ENCODE measurements at places on chromosomes 2 and 18.

DNA sequence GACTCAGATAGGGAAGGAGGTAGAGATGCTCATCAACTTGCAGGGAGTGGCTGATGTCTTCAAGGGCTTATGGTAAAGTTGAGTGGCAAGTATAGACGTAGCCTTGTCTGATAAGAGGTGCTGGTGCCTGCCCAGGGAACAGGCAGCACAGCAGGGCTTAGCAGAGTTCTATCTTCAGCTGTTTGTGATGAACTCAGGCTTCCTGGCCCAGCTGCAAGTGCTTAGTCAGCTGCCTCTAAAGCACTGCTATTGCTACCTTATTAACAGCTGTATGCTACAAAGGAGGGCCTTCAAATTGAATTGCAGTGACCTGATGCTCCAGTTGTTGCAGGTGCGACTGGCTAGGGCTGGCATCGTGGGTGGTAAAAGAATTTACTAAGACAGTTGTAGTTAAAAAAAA lies 82.1 kb downstream of the TSN start:
- no peak for DNase-seq

DNA sequence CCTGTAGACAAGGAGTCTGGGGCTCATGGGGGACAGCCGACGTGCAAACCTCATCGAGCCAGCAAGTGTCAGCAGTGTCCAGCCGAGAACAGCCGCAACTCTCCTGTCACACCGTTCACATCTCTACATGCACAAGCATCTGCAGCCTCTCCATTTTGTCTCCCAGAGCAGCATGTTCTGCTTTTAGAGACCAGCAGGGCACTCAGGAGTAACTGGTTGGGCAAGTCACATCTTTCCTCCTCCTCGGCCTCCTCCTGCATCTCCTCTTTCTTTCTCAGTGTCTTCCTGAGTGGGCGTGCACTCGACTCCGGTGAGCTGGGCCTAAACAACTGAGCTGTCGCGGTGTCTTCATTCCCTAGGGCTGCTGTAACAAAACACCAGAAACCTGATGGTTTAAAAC lies 249.9 kb downstream of the SH3BP4 start:
- DNase-seq, result no peak

DNA sequence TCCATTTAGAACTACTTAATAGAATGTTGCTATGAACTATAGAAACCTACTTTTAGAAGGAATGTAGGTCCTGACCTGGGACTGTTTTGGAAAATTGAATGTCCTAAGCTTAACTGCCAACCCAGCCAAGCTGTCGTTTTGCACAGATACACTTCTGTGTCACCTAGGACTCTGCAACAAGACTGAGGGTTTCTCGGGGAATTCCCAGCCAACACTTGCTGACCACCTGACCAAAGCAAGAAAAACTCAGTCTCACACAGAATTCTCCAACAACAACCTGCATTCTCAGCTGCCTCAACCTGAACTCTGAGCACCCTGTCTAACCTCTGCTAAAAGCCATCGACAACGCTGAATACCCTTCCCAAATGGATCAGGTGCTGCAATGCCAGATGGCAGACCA lies 128.2 kb downstream of the SS18 start:
- no peak for DNase-seq

DNA sequence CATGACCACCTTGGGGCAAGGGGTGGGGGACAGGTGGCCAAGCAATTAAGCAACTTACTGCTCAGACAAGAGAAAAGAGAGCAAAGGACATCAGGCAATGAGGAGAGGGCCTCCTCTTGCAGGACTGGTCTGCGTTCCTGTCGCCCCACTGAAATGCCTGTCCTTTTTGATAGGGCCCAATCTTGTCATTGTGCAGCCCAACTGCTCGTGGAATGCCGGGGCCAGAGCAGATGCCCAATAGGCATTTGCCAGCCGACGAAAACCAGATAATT lies 104.5 kb upstream of the SH3BP4 start:
- no peak for DNase-seq

DNA sequence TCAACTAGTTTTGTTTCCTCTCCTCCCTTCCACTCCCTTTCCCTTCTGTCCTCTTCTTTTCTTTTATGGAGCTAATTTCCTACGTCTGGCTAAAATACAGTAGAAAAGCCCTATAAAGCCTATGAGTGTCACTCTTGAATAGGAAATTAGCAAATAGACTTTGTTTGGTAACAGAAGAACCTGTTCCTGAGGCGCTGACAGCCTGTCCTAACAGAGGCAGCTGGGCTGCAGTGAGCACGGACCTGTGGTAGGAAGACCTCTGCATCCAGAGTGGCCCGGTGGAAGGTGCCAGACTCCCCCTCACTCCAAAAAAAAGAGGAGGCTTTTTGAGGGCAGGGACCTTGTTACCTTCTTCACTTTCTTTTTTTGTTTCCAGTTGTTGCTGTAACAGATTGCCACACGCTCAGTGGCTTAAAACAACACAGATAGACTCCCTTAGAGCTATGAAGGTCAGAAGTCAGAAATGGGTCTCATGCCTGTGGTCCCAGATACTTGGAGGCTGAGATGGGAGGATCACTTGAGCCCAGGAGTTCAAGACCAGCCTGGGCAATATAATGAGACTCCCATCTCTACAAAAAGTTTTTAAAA lies 81.2 kb upstream of the TXNDC2 start:
- DNase-seq, result no peak

DNA sequence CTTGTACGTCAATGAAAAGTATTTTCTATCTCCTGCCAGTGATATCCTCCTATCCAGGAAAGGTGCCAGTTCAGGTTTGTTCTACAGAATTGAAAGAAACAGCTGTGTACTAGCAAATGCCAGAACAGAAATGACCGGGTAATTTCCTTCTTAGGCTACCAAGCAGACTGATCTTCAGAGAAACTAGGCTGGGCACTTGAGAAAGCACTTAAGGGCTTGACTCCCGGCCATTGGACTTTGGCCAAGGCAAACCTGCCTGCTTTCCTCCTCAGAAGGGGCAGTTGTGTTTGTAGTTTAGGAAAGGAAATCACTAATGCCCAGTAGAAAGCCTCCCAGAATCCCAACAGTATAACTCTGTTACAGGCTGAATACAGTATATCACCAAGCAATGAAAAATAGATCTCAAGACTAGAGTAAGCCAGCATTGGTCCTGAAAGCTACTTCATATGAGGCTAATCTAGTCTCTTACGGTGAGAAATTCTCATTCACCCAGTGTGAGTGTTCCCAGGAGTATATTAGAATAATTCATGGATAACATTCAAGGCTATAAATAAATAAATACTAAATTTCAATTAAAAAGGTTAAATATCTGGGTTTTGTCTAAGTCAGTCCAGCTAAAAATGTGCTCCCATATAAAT lies 43.0 kb upstream of the COL5A2 start:
- no peak for DNase-seq

GRCh38 chr2:8522687-8523086 lies 159.2 kb upstream of the ID2 start:
- DNase-seq, result no peak

GRCh38 chr2:130852521-130853115 lies 15.9 kb downstream of the ARHGEF4 start:
- DNase-seq, result no peak

GRCh38 chr2:214019973-214020345 lies 390.9 kb upstream of the VWC2L start:
- no peak for DNase-seq

DNA sequence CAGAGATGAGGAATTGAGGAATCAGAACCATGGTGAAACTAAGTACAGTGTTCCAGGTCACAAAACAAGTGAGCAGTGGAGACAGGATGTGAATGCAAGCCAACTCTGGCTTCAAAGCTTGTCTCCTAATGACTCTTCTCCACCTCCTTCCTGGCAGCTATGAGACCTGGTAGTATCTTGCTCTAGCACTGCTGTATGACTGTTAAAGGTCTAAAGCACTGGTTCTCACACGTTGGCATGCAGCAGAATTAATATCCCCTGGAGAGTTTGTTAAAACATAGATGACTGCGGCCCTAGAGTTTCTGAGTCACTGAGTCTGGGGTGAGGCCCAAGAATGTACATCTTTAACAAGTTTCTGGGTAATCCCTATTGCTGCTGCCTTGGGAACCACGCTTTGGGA lies 63.3 kb downstream of the SUCLG1 start:
- DNase-seq, result no peak

GRCh38 chr2:63590626-63591408 lies 2.1 kb downstream of the MDH1 start:
- DNase-seq, result no peak

- no peak for DNase-seq
Measured at GRCh38 chr2:195456771-195457170, 200.3 kb upstream of the SLC39A10 start.

DNA sequence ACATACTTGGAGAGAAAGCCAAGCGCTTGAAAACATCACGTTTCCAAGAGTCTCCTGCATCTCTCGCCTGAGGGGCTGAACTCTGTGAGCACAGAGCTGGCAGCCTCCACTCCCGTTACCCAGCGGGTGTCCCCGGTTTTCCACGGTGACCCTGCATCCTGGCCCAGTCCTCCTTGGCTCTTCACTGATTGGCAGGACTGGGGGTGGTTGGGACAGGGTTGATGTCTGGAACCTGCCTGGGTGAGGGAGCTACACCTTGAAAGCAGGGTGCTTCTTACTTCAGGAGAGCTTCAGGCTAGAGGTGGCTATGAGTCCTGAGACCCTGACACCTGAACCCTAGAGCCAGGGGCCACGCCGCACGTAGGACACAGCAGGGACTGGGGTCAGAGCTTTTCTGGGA lies 234.1 kb downstream of the DYSF start:
- DNase-seq, result no peak

GRCh38 chr2:45119038-45119437 lies 109.8 kb upstream of the SIX2 start:
- no peak for DNase-seq

- no peak for DNase-seq
Measured at GRCh38 chr2:178194600-178195389, 483 bp downstream of the OSBPL6 start.

GRCh38 chr2:88671786-88672427 lies 19.6 kb upstream of the RPIA start:
- no peak for DNase-seq

GRCh38 chr2:105143467-105144151 lies 97.9 kb upstream of the GPR45 start:
- no peak for DNase-seq

DNA sequence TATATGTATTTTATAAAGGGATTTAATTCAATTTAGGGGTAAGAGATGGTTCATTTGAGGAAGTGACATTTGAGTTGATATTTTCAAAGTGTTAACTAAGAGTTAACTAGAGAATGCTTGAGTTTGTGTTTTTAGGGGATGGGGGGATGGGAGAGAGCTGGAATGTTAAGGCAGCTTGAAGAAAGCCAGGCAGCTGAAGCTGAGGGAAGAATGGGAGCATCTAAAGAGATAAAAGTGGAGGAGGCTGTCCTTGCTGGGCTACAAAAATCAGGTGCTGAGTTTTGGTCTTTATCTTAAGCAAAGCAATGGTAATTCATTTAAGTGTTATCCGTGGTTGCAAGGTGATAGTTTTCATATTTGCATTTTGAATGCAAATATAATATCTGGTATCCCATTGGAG lies 9.2 kb downstream of the CHST9 start:
- no peak for DNase-seq

DNA sequence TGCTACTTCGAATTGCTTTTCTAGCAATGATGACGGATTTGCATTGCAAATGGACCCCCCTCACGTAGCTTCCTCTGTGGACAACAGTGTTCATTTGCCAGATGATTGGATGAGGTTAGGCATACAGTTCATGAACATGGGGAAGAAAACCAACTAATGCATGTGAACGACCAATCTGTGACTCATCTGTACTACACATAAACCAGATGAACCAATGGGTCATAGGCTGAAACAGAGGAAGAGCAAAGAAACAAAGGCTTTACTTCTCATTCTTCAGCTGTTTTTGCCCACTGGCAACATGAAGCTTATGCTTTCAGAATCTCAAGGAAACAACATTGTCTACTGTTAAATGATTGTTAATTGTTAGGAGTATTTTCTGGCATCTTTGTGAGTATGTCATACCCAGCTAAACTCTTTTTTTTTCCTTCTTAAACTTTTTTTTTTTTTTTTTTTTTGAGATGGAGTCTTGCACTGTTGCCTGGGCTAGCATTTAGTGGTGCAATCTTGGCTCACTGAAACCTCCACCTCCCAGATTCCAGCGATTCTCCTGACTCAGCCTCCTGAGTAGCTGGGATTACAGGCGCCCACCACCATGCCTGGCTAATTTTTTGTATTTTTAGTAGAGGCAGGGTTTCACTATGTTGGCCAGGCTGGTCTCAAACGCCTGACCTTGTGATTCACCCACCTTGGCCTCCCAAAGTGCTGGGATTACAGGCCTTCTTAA lies 35.5 kb downstream of the EFEMP1 start:
- no peak for DNase-seq

GRCh38 chr18:49368161-49368875 lies 92.1 kb downstream of the DYM start:
- DNase-seq, result no peak

DNA sequence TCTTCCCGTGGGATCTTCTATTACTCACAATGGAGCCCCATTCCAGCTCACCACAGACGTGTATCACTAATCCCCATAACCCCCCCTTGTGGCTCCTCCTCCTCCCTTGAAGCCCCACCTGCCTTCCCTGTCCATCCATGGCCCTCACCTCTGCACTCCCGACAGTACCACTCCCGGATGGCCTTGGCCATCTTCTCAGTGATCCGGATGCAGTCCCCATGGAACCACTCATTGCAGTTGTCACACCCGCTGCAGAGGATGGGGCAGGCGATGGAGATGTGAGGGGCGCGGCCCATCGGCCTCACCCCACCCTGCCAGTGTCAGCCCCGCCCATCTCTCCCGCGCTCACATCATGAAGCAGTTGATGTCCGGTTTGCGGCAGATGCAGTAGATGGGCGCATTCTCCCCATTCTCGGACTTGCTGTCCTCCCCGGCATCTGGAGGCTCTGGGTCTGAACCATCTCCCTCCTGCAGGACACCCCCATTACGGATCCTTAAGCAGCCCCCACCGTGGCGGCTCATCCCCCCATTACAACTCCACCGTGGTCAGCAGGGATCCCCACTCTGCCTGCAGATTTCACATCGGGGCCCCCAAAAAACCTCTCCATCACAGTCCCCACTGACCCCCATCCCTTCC lies 983 bp downstream of the CXXC1 start:
- no peak for DNase-seq

DNA sequence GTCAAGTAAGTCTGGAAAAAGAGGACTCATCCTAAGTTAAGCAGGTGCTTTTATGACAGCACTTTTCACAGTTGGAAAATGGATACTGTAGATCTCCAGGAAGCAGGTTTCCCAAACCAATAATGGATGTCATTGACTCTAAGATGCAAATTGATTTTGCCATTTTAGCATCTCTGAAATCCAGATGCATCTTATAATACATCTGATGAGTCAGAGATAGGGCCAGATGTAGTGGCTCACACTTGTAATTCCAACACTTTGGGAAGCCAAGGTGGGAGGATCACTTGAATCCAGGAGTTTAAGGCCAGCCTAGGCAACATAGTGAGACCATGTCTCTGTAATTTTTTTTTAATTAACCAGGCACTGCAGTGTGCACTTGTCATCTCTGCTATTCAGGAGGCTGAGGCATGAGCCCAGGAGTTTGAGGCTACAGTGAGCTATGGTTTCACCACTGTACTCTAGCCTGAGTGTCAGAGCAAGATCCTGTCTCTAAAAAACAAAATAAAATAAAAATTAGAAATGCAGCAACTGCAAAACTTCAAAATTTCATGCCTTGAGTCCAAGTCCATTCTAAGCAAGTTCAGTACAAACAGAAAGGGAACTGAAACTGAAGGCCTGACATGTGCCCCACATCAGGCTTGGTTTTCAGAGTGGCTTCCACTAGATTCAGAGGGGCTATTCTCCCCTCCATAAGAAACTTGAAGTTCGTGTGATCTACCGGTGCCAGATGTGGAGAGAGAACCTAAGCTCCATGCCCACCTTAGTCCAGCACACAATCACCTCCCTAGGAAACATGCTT lies 267.8 kb upstream of the NCKAP5 start:
- no peak for DNase-seq
